Activated CD4-positive, alpha-beta T cell treated with anti-CD3 and anti-CD28 coated beads, Interleukin-2, Interleukin-6, amounts not matched to agents 100 ng/mL and 50 ng/mL, durations not matched to agents 16 hours and 8 hours (primary cell): ENCODE measurements at places on chromosomes 7 and 10.

- no peak for DNase-seq
Observed at GRCh38 chr10:44873160-44873559, 38.0 kb upstream of the TMEM72 start.

DNA sequence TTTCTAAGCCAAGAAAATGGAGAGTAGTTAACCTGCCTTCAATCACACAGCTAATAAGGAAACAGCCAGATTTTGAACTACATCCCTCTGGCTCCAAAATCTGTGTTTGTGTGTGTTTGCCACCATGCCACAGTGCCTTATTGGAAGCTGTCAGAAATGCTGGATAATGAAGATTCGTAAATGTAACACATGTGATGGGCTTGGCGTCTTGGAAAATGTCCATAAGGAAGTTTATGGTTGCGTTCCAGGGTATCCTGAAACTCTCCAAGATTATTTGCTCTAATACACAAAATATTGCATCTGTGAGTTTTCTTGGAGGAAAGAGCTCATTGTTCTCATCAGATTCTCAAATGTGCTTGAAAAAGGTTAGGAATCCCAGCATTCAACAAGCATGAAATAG is 22.7 kb downstream of the MYOF start:
- no peak for DNase-seq

- DNase-seq = no peak
Observed at GRCh38 chr7:16244469-16244868, 176.9 kb downstream of the CRPPA start.

GRCh38 chr10:77887631-77888355 is 38.8 kb downstream of the DLG5 start:
- DNase-seq = no peak

DNA sequence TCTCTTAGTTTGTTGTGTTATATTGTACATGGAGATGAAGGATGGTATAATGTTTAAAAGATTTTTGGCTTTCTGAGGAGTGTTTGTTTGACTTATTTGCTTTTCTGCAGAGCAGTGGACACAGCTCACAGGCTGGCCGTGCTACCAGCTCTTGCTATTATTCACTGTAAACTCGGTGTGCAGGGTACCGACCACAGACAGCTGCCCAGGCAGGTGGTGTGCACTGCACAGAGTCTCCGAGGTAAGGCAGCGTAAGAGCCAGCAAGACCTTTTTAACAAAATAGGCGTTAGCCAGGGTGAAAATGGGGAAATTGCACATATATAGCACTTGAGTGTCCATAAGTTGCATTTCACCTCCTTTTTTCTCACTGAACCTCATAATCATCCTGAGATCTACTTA is 438.0 kb downstream of the CNTNAP2 start:
- DNase-seq = no peak

- DNase-seq = no peak
Observed at GRCh38 chr7:118039963-118040489, 143.9 kb upstream of the LSM8 start.

- DNase-seq = no peak
Observed at GRCh38 chr10:106519376-106520030, 645.0 kb downstream of the SORCS1 start.

- no peak for DNase-seq
Observed at GRCh38 chr10:88293073-88293472, 290.0 kb downstream of the RNLS start.
